ENCODE measurements at places on chromosomes 12 and 14. TPM values are rescaled to one million over a fixed set of nuclear protein-coding genes. Genes with fewer than 3 reads are reported as not detected.

The B3GNT4 gene
- 0.86 TPM for total RNA-seq

DNA sequence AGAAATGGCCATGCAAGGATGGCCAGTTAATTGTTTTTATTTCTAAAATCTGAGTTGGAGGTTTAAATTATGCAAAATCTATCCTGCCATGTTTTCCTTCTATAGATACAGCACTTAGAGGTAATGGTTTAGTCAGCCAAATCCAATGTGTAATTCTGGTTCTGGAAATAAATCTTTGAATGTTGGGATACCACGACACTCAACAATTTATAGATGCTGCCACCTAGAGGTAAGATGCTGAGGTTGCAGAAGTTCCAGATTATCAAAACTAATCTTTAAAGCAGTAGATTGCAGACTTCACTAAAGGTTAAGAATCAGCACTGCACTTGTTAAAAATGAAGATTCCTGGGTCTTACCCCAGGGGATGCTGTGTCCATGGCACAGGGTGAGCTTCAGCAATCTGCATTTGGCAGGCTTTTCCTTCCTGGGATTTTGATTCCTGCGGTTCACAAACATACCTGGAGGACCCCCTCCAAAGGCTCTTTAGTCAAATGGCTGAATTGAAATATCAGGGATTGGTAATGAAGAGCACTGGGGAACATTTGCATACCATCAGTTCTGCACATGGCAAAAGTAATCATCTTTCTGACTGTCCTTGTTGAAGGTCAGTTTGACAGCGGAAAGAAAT is 53.4 kb upstream of the ANO4 start:
- DNase-seq: no peak

The CLBA1 gene
- total RNA-seq: 16.2 TPM

The ZNF26 gene
- 12.5 TPM for total RNA-seq

- DNase-seq: no peak
Observed at GRCh38 chr14:68649476-68650189, 143.2 kb downstream of the ZFP36L1 start.

- DNase-seq: no peak
Observed at GRCh38 chr12:10215436-10215835, 2.8 kb downstream of the GABARAPL1 start.

DNA sequence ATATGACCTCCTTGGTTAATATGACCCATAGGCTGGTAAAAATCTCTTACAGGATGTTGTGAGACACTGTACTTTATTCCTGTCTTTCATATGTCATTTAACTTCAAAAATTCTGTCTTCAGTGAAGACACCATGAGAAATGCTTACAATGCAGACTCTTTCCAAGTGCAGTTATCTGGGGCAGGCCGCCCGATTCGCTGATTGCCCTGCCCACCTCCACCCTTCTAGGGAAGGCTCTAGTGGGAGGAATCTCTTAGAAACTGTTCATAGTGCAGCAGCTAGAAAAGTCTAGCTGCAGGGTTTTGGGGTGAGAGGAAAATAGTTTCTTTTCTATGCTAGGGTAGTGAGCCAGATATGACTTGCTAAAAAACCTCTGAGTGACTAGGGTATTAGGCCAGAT is 15.0 kb upstream of the CIPC start:
- no peak for DNase-seq

DNA sequence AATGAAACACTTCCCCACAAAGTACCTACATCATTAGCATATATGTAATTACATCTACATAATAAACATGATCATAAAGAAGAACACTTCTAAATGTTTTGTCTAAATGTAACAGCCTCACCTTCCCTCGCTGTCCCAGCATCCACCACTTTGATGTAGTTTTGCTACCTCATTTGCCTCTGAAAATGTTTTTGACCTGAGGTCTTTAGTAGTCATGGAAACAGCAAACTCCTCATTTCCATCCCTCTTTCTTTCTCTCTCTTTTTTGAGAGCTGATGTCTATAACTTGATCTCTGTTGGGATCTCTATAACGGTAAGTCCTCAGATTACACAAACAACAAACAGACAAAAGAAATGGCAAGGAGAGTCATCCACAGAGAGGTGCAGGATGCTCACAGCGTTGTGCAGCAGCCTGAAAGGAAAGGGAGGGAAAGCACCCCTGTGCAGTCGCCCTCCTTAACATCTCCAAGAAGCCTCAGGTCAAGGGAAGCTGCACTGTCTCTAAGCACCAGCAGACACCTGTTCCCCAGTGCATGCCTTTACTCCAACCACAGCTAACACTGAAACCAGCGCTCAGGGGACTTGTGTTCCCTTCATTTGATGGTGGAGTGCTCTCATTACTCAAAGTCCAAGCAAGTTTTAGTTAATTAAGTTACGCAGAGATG is 268.7 kb downstream of the TMEM132D start:
- no peak for DNase-seq

- DNase-seq: no peak
Observed at GRCh38 chr14:63510538-63510937, 32.6 kb downstream of the PPP2R5E start.

DNA sequence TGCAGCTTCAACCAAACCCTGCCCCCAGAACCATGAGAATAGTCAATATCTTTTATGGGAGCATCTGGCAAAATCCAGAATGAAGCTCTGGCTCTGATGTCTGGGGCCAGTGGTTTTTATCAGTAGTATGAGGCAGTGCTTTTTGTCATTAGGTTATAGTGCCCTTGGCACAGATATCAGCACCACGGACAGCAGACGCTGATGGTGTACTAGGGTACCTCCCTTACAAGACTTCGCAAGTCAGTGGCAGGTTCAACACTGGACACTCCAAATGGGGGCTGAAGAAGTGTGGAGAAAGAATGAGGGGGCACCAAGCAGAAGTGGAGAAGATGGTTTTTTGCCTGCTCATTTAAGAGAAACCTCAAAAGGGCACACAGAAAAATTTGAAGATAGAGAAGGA is 68.2 kb upstream of the E2F7 start:
- peak; percentile 72 for DNase-seq

DNA sequence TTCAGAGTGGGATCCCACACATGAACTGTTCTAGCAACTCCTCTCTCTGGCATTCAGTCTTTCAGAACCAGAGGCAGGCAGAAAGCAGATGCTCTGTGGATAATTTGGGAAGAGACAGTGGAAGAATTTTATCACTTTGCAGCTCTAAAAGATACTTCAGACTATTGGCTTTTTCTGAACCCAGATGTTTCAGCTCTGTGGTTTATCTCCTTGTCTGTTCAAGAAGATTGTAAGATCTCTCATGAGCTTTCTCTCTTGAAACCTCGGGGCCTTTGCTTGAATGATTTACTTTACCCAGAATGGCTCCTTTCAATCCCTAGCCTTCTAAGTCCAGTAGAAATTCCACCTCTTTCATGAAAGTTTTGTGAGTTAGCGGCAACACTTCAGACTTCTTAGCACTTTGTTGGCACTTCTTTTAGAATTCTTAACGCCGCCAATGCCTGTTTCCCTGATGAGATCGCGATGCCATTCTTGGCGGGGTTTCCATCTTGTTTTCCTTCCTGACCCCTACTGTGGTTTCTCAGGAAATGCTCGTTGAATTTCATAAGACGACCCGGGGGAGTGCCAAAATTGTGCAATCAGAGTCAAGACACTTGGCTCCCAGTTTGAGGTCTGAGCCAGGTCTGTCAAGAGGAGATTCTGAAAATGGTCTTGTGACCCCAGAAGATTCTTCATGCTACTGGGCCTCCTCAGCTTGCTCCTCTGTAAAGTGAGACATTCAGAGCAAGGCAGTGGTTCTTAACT is 107.0 kb upstream of the PRICKLE1 start:
- no peak for DNase-seq

- DNase-seq: no peak
Observed at GRCh38 chr12:114678718-114679117, 5.3 kb downstream of the TBX3 start.

DNA sequence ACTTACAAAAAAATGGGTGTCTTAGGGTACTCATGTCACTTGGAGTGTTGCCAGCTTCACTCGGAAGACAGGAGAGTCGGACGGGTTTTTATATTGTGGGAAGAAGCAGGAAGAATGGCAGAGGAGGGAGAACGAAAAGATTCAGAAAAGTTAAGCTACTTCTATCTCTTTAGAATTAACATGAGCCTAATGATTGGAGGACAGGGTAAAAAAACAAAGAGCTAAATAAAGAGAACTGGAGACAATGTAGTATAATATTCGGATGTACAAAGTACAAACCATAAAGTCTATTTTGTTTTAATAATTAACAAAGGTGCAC is 43.9 kb downstream of the EFCAB11 start:
- DNase-seq: no peak

DNA sequence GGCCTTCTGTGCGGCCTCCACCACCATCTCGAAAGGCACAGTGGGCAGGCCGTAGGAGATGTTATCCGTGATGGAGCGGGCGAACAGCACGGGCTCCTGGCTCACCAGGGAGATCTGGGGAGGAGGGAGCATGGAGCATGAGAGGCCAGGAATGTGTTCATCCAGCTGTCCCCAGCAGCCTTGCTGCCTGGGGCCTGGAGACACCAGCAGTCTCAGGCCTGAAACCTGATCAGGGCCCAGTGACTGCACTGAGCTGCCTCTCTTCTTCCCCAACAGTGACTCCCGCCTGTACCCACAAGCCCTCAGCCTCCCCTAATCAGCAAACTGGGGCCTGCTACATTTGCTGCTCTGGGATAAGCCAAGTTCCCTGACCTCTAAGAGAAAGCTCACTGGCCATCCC is 30.9 kb downstream of the ABCB9 start:
- no peak for DNase-seq

DNA sequence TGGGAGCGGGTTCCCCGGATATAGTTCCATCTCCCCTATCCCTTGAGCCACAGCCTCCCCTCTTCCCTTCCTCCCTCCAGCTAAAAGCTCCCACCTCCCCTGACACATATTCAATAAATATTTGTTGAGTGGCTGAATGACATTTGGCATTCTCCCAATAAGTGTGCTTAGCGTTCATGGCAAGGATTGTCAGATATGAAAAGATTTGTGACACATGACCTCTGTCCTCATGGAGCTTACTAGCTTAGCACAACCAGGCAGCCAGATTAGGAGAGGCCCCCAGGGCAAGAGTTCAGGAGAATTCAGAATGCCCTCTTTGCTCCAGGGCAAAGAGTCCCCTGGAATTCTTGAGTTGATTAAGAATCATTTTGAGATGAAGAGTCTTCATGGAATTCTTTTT is 22.5 kb upstream of the SLC6A12 start:
- peak; percentile 7 for DNase-seq

- DNase-seq: no peak
Observed at GRCh38 chr12:28223025-28223554, 32.8 kb downstream of the CCDC91 start.

The PRH2 gene
- total RNA-seq: not detected

The P2RX7 gene
- not detected for total RNA-seq

- DNase-seq: no peak
Observed at GRCh38 chr14:58091883-58092630, 60.0 kb downstream of the ARMH4 start.

The ITGB7 gene
- 3.2 TPM for total RNA-seq

DNA sequence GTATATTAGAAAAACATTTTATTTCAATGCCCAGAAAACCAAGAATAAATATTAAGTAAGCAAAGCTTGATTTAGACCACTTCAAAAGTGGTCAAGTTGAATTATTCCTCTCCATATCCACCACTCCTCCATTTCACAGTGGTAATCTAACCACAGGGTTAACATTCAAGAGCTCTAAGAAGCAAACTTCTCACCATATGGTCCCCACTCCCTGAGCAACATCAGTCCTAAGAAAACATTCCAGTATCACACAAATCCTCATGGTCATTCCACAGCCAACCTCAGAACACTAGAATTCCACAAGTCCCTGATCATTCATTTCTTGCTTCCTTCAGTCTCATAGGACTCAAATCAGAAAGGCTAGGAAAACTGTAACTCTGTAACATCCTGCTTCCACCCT is 47.9 kb downstream of the ST8SIA1 start:
- no peak for DNase-seq

DNA sequence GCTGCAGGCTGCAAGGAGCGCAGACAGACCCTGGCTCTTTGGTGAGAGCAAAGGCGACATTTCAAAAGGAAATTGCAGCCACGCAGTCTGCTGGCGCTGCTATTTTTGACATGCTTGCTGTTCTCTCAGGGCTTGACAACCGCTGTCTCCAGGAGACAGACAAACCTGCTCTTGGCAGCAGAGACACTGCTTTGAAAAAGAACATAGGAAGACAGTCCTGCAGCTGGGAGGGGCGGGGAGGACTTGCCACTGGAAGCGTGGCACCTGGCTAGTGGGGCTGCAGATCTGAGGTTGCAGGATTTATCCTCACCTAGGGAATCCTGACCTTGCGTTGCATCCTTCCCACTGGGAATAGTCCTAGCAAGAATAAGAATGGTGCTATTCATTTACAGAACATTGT is 91.8 kb upstream of the KCNA1 start:
- DNase-seq: no peak

GRCh38 chr12:5489760-5490406 is 58.0 kb downstream of the NTF3 start:
- no peak for DNase-seq

All from type B pancreatic cell (in vitro differentiated cells).